ENCODE measurements at places on chromosomes 4 and X. TPM values are rescaled to one million over a fixed set of nuclear protein-coding genes. Genes with fewer than 3 reads are reported as not detected.
A peak's percentile ranks its signal among the peaks of the same experiment; 100 is the strongest.

Gene ENPP6
- total RNA-seq, result 1.5 TPM

Gene ZDHHC15
- 0.06 TPM for total RNA-seq

Gene XAGE1A
- total RNA-seq, result not detected

Gene SPANXN4
- total RNA-seq, result not detected

Gene PPEF2
- 0.17 TPM for total RNA-seq

Gene GLRA2
- total RNA-seq, result not detected

Gene CDS1
- total RNA-seq, result 0.33 TPM

Gene GABRG1
- total RNA-seq, result not detected

Gene SPANXD
- not detected for total RNA-seq

Gene BTK
- total RNA-seq, result 1.1 TPM

Gene PPARGC1A
- total RNA-seq, result not detected

Gene GPR82
- total RNA-seq, result 0.97 TPM

DNA sequence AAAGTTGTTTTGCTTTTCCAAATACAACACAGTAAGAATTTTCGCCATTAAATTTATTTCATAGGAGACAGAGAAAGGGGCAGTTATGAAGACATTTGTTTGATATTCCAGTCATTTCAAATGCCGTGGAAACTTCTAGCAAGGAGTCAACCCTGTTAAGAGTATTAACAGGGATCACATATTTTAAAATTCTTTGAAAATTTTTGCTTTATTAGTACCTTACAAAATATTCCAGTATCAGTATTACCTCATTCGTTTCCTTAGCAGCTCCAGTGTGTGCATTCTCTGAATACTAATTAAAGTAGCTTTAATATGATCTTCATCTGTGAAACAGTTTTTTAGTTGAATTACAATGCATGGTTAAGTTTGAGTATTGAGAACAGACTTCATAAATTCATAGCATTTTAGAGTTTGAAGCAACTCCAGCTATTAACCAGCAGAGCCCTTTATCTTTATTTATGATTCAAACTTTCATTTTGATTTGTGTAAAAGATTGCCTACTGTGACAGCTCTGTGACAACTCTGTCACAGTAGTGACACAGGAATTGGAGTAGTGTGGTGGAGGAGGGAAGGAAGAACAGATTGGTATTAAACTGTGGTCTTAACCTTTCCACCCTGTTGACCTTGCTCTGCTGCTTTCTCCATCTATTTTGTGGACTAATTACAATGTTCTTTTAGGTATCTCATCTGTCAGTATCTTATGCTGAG is 86.3 kb downstream of the PDLIM5 start:
- no peak overlapping the region for H3K27ac ChIP-seq
- peaks cover 2% of the 10 kb centered on the region for H3K36me3 ChIP-seq
- H3K4me1 ChIP-seq, result no peaks in the 10 kb centered on the region
- no peak overlapping the region for H3K4me3 ChIP-seq
- H3K27me3 ChIP-seq, result no peaks in the 10 kb centered on the region
- no peak for DNase-seq

DNA sequence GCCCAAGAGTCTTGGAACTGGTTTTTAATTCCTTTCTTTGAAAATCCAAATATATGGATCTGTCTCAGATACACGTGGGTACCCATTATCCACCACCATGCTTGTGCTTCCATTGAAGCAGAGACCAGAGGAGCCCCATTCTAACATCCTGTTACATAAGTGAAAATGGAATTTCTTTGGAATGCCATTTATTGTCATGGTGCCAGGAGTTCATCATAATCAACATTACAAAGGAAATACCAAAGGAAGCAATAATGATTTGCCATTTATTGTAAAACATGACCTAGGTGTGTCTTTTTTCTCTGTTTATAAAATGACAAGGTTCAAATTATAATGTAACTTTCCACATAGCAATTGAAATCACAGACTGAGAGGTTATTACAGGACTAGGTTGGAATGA is 61.7 kb downstream of the PALLD start:
- no peak overlapping the region for H3K27ac ChIP-seq
- DNase-seq, result no peak
- H3K27me3 ChIP-seq, result peaks cover 24% of the 10 kb centered on the region
- no peak overlapping the region for H3K4me3 ChIP-seq
- H3K4me1 ChIP-seq, result no peaks in the 10 kb centered on the region
- H3K36me3 ChIP-seq, result no peaks in the 10 kb centered on the region

- no peak for DNase-seq
- no peaks in the 10 kb centered on the region for H3K36me3 ChIP-seq
- no peaks in the 10 kb centered on the region for H3K4me1 ChIP-seq
These were observed 311.6 kb downstream of the FAM133A start for GRCh38 chrX:93985344-93986307.

- no peaks in the 10 kb centered on the region for H3K4me1 ChIP-seq
- no peak for DNase-seq
- H3K4me3 ChIP-seq, result no peak overlapping the region
- H3K27ac ChIP-seq, result no peak overlapping the region
- H3K27me3 ChIP-seq, result no peaks in the 10 kb centered on the region
These were observed 467.4 kb downstream of the TRIML1 start for GRCh38 chr4:188606635-188607034.

DNA sequence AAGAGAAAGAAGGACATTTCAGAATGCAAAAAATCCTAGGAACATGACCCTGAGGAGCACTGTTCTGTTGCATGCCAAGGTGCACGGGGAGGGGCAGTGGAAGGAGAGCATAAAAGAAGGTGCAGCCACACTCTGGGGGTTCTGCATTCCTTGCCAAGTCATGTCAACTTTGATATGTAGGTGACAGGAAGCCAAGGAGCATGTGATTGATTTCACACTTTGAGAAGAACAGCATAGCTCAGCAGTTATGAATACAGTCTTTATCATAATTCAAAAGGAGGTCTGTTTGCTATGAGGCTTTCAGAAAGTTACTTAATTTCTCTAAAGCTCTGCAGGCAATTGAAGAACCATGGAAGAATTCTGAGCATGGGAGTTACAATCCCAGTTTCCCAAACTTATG is 50.6 kb downstream of the SCFD2 start:
- peaks cover 6% of the 10 kb centered on the region for H3K36me3 ChIP-seq
- H3K4me1 ChIP-seq, result peaks cover 6% of the 10 kb centered on the region
- H3K27ac ChIP-seq, result no peak overlapping the region
- no peak overlapping the region for H3K4me3 ChIP-seq
- no peak for DNase-seq

- peak within 1 kb of the TSS; percentile 39 for H3K4me3 ChIP-seq
- no peak within 1 kb of the TSS for H3K27ac ChIP-seq
- peak; percentile 34 for DNase-seq
- H3K36me3 ChIP-seq, result no peaks in the 10 kb centered on the region
These were observed at the start of gene IL13RA1 for GRCh38 chrX:118726887-118727685. Gene IL13RA1, plus strand, starts transcription at chrX:118727606. Its CDS starts 33 bp downstream, at chrX:118727639.

DNA sequence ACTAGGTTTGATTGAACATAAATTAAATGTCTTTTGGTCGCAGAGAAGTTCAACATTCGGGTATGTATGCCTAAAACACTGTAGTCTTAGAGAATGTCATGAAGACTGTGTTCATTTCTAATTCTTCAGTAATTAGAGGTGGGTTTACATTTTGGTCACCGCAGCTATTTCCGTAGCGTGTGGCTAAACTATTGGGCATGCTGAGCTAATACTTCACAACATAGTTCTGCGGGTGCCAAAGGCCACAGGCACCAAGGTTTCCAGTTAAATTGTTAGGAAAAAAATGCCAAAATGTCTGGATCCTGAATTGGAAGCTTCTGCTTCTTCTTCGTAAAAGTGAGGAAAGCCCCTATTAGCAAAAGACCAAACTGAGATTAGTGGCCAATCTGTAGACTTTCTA is 25.1 kb downstream of the SMIM31 start:
- H3K4me1 ChIP-seq, result no peaks in the 10 kb centered on the region
- H3K27ac ChIP-seq, result no peak overlapping the region
- no peaks in the 10 kb centered on the region for H3K36me3 ChIP-seq
- H3K27me3 ChIP-seq, result peaks cover 6% of the 10 kb centered on the region
- DNase-seq, result no peak

DNA sequence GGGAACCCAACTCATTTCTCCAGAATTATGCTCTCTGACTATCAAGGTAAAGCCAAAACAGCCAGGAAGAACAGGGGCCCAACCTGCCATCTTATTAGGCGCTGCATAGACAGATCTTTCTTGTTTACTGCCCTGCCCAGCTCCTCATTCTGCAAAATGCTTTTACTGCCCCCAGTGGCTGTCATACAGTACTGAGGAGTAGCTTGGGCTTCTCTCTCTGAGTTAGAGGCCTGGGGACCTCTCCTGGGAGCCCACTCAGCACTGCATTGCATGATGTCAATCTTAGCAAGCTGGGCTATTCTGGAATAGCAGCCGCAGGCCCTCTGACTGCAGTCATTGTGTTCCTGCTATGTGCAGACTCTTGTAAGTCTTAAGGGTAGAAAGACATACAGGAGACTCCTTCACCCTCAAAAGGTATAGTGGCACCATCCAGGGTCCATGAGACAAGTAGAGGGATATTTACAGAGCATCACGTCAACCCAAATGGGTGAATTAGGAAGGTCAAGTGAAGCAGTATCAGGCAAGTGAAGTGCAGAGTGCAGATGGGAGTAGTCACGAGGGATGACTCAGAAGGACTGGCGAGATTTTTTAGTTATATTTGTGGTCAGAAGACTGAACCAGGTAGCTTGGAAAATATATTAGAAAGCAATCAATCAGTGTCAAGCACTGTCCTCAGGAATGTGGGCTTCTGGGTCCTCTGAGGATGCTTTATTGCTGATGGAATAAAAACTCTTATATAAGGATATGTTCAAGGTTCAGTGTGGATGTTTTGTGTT is 294.1 kb upstream of the SFRP2 start:
- H3K27ac ChIP-seq, result no peak overlapping the region
- peaks cover 8% of the 10 kb centered on the region for H3K27me3 ChIP-seq
- no peaks in the 10 kb centered on the region for H3K4me1 ChIP-seq
- no peak overlapping the region for H3K4me3 ChIP-seq

- DNase-seq, result no peak
- H3K27me3 ChIP-seq, result peaks cover 8% of the 10 kb centered on the region
- H3K27ac ChIP-seq, result no peak overlapping the region
These were observed 378.5 kb upstream of the MAD2L1 start for GRCh38 chr4:120445186-120445585.

- DNase-seq, result no peak
- no peak overlapping the region for H3K27ac ChIP-seq
- H3K4me1 ChIP-seq, result no peaks in the 10 kb centered on the region
- no peaks in the 10 kb centered on the region for H3K36me3 ChIP-seq
- H3K27me3 ChIP-seq, result no peaks in the 10 kb centered on the region
These were observed 452.2 kb upstream of the FTHL17 start for GRCh38 chrX:31523884-31524536.

GRCh38 chr4:25881193-25881592 is 18.4 kb upstream of the SEL1L3 start:
- no peak overlapping the region for H3K4me3 ChIP-seq
- no peak for DNase-seq
- peaks cover 8% of the 10 kb centered on the region for H3K27me3 ChIP-seq
- peaks cover 2% of the 10 kb centered on the region for H3K36me3 ChIP-seq
- H3K4me1 ChIP-seq, result peaks cover 7% of the 10 kb centered on the region
- H3K27ac ChIP-seq, result no peak overlapping the region

DNA sequence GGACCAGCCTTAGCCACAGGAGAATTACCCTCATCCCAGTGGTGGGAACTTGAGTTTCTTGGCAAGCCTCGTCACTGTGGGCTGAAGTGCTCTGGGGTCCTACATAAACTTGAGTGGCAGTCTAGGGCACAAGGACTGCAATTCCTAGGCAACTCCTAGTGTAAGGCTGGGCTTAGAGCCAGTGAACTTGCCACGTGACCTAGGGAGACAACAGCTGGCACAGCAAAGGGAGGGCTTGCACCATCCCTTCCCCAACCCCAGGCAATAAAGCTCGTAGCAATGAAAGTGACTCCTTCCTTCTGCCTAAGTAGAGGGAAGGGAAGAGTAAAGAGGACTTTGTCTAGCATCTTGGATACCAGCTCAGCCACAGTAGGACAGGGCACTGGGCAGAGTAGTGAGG is 81.8 kb downstream of the TEX11 start:
- peaks cover 10% of the 10 kb centered on the region for H3K27me3 ChIP-seq
- no peaks in the 10 kb centered on the region for H3K4me1 ChIP-seq

DNA sequence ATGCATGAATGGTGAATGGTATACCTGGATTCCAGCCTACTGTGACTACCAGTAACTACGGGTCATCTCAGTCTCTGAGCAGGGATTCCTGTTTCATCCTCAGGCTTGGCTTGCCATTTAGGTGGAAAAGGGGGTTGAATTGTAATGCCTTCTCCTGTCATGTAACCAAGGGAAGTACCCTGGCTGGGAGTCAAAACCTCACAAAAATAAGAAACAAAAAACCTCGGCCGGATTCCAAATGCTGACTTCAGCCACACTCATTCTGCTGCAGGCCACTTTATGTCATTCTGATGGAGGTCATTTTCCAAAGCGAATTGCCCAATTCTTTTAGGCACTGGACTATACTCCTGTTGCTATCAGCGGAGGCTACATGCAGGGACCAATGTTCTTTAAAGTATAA is 324.7 kb downstream of the LDB2 start:
- peaks cover 2% of the 10 kb centered on the region for H3K27me3 ChIP-seq
- H3K36me3 ChIP-seq, result no peaks in the 10 kb centered on the region
- no peak overlapping the region for H3K27ac ChIP-seq

DNA sequence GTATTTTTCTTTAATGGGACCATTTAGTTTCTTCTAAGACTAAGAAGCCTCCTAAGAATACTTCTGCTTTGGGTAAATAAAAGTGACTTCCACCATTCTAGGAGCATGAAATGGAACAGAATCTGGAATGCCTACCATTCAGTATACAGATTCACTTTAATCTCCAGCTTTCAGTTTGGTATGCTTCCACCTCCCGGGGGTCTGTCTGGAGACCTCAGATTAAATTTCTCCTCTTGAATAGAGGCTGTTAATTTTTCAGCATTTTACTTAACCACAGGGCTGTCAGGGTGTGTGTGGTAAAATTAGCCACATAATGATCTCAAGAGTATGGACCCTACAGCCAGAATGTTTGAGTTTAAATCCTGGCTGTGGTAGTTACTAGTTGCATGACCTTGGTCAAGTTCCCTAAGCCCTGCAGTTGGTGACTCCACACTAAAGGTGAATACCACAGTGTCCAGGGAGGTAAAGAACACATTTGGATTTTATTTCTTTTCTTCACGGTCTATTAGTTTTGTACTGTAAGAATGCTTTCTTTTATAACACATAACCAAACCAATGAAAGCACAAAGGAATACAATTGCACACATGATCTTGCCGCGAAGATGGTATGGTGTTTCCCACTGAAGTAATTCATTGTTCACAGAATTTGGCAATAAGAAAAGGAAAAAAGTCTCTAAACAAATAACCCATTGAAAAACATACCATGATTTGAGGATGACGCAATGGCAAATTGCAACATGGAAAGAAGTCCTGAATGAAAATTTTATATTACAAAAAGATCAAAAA is 37.3 kb upstream of the TRIM2 start:
- H3K4me3 ChIP-seq, result no peak overlapping the region
- H3K27ac ChIP-seq, result no peak overlapping the region
- DNase-seq, result no peak
- H3K36me3 ChIP-seq, result no peaks in the 10 kb centered on the region

Data from activated naive CD8-positive, alpha-beta T cell treated with anti-CD3 and anti-CD28 coated beads, Interleukin-2, amount 10 ng/mL, durations not matched to agents 7 days and 5 days (primary cell).